ENCODE measurements at places on chromosomes 16 and 17. TPM values are rescaled to one million over a fixed set of nuclear protein-coding genes. Genes with fewer than 3 reads are reported as not detected.

Gene PYDC1
- polyA plus RNA-seq = not detected

Gene HEATR9
- not detected for polyA plus RNA-seq

DNA sequence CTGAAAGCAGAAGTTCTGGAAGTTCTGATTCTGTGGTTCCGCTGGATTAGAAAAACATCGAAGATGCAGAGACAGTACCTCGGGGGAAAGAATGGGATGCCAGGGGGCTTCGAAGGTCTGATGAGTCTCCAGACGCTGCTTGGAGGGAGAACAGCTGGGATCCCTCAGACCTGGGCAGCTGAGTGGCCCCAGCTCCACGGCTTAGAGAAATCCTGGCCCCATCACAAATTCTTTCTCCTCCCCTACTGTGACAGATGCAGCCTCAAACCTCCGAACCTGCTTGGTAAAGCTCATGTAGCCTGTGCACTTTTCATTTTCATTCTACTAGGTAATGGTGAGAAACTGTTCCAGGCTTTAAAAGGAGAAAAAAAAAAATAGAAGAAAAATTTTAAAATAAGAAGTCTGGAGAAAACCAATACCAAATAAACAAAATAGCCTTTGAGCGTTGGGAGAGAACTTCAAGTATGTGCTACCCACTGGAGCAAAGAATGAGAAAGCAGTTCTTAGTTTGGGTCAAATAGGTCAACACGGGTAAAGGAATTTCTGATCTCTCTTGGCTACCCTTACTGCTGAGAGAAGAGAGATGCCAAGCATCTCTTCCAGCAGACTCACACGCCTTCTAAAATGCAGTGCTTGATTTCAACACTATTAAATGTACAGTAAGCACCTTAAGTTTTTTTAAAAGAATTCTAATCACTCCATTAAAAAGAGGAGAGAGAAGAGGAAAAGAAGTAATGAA is 19.9 kb downstream of the MAF start:
- DNase-seq = no peak

DNA sequence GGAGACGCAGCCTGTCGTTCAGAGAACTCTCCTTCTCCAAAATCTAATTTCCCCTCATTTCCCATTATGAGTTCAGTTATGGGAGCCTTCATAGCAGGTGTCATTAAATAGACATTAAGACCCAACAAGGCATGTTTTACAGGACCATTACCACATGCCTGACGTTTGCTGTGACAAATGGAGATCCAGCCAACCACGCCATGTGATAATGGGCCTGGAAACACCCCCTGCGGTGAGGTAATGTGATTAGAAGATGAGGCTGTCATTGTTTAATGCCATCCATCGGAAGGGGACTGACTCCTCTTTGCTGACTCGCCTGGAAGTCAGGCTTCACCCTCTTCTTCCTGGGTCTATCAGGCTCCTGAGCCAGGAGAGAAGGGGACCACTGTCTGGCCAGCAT is 76.9 kb downstream of the WSCD1 start:
- no peak for DNase-seq

DNA sequence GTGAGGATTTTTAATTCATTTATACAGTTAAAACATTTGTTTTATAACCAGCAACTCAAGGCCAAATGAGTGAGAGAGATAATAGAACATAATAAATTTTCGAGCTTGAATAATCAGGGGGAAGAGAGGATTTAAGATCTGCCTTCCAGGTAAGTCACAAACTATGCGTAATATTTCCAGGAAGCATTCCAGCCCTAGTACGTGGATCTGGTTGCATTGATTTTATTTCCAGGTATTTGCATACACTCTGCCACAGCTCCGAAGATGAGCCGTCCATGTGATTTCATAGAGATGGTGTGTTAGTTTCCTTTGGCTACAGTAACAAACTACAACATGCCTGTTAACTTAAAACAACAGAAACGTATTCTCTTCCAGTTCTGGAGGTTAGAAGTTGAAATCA is 3.5 kb downstream of the DYNLRB2 start:
- DNase-seq = no peak

DNA sequence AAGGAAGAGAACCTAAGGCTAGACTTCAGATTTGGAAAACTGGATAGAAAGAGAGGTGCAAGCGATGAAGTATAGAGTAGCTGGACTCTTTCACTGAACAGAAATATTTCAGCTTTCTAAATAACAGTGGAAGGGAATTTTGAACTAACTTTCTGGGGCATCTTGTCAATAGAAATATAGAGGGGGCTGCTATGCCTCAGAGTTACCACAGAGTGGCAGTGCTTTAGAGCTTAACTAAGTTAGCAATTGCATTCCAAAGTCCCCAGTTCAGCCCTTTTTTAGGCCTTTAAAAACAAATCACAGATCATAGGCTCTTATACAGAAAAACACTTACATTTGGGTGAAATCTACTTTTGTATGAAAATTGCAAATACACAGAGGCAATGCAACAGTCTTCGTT is 154.2 kb upstream of the CDH8 start:
- no peak for DNase-seq

DNA sequence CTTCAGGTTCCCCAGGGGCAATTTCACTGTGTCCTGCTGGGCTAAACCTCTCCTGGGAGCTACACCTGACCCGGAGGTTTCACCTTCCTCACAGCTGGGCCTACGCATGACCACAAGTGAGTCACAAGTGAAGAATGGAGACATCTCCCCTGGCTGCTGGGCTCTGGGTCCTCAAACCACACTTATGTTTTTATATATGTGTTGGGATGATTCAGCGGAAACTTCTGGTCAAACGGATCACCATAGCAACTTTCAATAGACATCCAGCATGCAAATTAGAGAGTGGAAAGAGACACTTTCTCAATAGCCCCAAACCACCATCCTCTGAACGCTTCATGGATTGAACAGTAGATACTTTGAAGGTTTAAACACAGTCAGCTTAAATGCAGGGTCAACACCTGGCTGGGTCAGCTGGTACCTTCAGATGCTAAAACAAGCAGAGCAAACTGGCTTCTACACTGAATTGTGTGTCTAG is 28.0 kb upstream of the MAF start:
- DNase-seq = no peak
